Activated CD4-positive, alpha-beta T cell treated with anti-CD3 and anti-CD28 coated beads for 36 hours (primary cell): ENCODE measurements at places on chromosomes 4 and X. TPM values are rescaled to one million over a fixed set of nuclear protein-coding genes. Genes with fewer than 3 reads are reported as not detected.

The CSAG1 gene
- not detected for total RNA-seq

DNA sequence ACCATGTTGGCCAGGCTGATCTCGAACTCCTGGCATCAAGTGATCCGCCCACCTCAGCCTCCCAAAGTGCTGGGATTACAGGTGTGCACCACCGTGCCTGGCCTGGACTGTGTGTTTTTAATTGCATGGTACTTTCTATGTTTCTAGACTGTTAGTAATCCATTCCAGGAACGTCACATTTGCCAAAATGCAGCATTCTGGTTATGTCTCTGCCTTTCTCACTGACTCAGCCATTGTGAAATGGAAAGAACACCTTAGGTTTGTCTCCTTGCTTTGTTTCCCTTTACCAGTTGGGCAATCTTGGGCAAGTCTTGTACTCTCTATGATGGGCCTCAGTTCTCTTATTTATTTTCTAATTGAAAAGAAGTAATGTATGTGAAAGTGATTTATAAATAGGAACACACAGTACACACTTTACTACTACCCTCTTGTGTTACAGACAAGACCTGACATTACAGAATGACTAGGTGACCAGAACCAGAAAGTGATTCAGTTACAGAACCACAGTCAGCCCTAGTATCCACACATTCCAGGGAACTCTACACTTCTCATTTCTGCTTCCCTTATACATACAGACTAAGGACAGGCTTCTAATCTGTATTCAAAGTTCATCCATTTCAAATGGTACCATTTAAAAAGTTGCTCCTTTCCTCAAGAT, 187.1 kb downstream of the MGST2 start:
- peak; percentile 38 for DNase-seq

The ANXA3 gene
- total RNA-seq, result 1.0 TPM

The MAGEA8 gene
- total RNA-seq, result not detected

The S100G gene
- not detected for total RNA-seq

- DNase-seq, result no peak
These were observed 94.6 kb downstream of the LIMCH1 start for GRCh38 chr4:41632481-41633073.

DNA sequence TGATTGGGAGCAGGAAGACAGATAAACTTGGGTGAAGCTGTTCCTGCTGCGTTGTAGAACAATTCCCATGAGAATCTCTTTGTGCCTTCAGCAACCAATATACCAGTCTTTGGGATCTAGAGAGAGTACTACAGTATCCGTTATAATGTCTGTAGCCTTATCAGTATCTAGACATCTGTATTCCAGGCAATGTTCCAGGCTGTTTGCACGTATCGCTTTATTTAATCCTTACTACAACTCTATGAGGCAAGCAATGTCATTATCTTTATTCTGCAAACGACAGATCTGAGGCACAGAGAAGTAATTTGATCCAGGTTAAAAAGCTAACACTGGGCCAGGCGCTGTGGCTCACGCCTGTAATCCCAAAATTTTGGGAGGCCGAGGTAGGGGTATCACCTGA, 251.6 kb downstream of the ARHGAP24 start:
- DNase-seq, result no peak

The IQCM gene
- total RNA-seq, result not detected

GRCh38 chr4:45578874-45579273, 545.0 kb downstream of the GABRG1 start:
- DNase-seq, result no peak

DNA sequence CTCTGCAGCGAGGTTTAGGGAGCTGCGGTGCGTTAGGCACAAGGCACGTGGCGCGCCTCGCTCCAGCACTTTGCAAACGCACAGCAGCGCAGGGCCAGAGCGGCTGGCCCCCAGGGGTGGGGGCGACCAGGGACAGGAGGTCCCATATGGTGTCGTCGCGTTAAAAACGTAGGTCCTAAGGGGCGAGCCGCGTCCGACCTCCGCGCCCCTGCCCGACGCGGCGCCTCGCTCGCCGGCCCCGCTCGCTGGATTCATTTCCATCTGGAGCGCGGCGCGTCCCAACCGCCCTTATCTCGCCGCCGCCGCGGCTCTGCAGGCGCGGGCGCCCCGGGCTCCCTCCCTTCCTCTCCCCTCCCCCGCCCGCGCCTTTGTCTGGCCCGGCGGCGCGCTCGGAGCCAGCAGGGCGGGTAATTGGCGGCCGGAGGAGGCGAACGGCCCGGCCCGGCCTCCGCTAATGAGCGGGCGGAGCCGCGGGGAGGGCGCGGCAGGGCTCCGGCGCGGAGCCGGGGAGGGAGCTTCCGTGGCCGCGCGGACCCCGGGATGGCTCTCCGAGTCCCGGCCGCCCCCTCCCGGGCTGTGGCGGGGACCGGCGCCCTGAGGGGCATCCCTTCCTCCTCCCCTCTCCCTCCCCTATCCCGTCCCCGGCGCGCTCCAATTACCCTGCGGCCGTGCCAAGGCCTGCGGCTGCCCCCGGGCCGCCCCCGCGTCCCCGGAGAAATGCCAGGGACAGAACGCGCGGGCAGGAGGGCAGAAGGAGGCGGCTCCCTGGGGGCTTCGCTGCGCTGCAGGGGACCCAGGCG, 409.0 kb downstream of the BCOR start:
- DNase-seq, result peak; percentile 53

The TAF7L gene
- not detected for total RNA-seq

DNA sequence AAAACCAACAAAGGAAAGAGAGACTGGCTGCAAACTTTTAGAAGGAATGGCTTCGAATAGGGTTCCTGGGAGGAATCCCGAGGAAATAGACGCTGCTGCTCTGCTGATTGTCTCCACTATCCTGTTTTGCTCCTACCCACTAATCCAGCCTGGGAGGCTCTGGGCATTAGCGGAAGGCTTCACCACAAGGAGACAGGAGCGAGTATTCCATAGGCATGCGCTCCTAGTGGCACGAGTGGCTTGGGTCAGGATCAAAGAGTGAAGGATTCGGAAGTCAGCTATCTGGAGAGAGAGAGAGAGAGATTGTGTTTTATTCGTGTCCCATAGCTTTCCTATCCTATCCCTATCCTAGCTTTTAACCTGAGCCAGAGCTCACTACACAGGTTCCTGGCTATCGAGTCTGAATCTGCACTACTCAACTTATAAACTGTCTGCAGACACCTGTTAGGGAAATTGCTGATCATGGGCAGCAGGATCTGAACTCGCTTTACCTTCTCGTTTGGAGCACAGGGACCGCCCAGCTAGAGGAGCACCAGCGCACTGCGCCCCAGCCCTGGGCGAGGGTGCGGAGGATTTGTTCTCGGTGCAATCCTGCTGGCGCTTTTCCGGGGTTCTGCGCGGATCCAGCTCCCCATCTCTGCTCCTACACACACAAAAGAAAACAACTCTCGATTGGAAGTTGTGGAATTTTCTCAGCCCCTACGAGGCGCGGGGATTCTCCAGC, 740 bp upstream of the NPY2R start:
- no peak for DNase-seq

DNA sequence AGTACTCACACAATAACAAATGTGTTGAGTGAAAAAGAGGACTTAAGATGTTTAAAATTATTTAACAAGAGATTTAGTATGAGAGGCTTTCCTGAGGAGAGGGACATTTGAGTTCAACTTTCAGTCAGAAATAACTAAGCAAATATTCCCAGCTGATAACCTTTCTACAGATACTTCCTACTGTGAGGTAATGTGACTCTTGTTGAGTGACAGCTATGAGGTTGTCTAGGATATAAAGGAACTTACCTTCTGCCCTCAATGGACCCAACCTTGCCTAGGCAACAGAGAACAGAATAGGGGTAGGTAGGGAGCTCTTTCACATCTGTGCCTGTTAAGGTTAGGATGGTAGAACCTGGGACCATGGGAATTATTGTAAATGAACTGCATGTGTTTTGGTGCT, 54.7 kb downstream of the GLUD2 start:
- no peak for DNase-seq

- DNase-seq, result no peak
These were observed 65.2 kb upstream of the MTM1 start for GRCh38 chrX:150502979-150503897.

The TRIM75 gene
- not detected for total RNA-seq

The CBR4 gene
- total RNA-seq, result 23.7 TPM

DNA sequence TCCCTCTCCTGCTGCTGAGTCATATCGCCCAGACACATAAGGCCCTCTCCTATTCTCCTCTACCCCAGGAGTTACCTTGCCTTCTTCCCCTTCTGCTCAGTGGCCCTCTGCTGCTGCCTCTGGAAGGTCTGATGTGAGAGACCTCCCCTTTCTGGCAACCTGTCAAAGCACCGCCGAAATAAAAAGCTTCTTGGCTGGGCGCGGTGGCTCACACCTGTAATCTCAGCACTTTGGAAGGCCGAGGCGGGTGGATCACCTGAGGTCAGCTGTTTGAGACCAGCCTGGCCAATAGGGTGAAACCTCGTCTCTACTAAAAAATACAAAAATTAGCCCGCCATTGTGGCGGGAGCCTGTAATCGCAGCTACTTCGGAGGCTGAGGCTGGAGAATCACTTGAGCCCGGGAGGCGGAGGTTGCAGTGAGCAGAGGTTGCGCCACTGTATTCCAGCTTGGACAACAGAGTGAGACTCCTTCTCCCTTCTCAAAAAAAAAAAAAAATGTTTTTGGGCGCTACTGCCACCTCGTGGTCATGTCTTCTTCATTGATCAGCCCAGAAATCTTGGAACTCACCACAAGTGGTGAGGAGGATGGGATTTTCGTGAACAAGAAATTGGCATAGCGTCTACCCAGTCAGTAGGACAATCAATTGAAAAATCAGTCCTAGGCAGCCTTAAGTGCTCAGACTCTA, 8.6 kb upstream of the ZXDA start:
- peak; percentile 34 for DNase-seq

The SMPX gene
- not detected for total RNA-seq

- no peak for DNase-seq
These were observed 205.0 kb upstream of the PDE5A start for GRCh38 chr4:119833611-119834010.

DNA sequence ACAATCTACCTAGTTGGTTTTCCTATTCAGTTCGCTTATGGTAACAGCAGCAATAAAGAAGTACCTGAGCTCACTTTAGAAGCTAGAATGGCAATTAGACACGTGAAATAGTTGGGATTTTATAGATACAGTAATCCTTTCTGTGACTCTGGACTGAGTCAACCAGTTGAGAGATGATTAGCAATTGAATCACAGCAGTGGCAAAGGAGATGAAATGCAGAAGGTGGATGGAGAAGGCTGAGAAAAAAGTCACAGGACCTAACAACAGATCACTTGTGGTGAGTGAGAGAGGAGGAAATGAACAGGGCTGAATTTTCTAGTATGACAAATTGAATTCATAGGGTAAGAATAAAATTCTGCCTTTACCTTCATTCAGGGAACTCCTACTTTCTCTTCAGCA, 197.1 kb upstream of the MAGEB18 start:
- no peak for DNase-seq

- DNase-seq, result no peak
These were observed 15.2 kb downstream of the GATB start for GRCh38 chr4:151745481-151746231.

- no peak for DNase-seq
These were observed 25.1 kb upstream of the FAM156A start for GRCh38 chrX:52983321-52984000.

GRCh38 chrX:134997646-134998045, 6.9 kb downstream of the SMIM10 start:
- no peak for DNase-seq

The GPR78 gene
- not detected for total RNA-seq

GRCh38 chrX:131359611-131360010, 70.5 kb upstream of the IGSF1 start:
- no peak for DNase-seq

- no peak for DNase-seq
These were observed 134.5 kb upstream of the NLGN4X start for GRCh38 chrX:6363188-6363587.

GRCh38 chr4:118760493-118760892, 75.3 kb downstream of the METTL14 start:
- DNase-seq, result no peak

The TCP11X1 gene
- not detected for total RNA-seq

- peak; percentile 64 for DNase-seq
These were observed 16.2 kb downstream of the AWAT2 start for GRCh38 chrX:70033348-70034051.

DNA sequence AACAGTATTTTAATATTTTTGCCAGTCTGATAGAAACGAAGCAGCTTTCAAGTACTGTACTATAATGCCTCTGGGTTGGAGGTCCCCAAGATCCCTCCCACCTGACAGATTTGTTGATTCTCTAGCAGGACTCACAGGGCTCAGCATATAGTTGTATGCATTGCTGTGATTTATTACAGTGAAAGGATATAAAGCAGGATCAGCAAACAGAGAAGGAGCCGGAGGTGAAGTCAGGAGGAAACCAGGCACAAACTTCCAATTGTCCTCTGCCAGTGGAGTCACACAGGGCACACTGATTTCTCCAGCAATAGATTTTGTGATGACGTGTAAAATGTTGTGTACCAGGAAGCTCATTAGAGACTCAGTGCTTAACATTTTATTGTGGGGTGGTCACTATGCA, 19.0 kb downstream of the USP53 start:
- DNase-seq, result no peak

DNA sequence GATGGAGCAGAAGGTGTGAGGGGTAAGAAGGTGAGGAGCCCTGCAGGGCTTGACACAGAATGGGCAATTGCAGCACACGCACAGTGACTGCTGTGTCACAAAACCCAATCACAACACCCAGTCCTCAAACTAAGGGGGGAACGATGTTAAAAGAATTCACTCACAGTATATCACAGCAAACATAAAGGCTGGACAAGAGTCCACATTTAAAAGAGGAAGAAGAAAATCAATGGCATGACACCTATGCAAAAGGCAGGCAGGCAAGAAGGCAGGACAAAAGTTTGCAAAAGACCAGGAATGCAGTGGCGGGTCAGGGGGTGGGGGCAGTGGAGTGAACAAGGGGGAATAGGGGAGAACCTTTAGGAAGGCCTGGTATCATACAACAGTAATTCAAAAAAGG, 77.7 kb downstream of the CDS1 start:
- no peak for DNase-seq

GRCh38 chr4:24831637-24832036, 36.3 kb downstream of the SOD3 start:
- no peak for DNase-seq

- DNase-seq, result no peak
These were observed 76.5 kb upstream of the LSM6 start for GRCh38 chr4:146098978-146099377.

GRCh38 chr4:153023692-153024394, 87.7 kb downstream of the FHDC1 start:
- no peak for DNase-seq

DNA sequence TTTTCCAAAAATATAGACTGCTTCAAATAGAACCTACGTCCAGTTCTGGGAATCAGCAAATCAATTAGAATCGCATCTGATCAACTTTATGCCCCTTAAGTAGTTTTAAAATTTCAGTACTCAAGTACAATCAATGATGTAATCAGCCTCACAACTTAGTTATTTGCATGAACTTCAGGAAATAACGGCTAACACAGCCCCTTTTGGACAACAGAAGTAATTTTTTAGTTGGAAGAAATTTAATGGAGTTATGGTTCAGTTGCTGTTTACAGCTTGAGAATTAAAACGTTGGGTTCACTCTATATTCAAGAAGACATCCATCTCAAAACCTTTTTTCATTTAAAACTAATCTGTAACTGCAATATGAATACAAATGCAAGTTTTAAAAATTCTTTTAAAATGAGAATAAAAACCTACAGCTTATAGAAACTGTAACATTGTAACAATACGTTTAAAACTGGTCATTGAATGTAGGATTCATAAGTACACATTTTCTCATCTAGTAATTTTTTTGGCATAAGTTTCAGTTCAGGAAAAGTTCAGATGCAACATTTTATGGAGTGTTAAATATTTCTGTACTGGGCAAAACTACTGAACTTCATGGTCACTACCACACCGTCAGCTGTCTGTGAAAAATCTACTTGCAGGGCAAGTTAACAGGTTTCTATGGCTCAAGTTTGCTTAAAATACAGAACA, 956 bp downstream of the TAPT1 start:
- DNase-seq, result no peak
